Aorta (tissue), 5 donors: ENCODE measurements at places on chromosomes 4 and X.

DNA sequence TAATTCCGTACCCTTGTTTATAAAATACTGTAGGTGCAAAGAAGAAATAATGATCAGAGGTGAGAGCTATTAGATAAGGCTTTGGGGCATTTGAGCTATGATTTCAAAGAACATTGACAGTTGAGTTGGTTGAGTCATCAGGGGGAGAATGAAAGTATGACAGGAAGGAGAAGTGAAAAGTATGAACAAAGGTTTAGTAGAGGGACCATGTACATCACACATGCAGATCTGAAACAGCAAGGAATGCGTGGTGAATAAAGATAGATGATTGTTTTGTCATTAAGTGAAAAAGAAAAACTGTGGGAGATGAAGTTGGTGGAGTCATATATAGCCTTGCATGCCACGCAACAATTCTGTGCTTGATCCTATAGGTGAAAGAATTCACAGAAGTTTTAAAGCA lies 163.1 kb downstream of the ARAP2 start:
- no peak for DNase-seq
- H3K27me3 ChIP-seq, result no peaks in the 10 kb centered on the region
- no peak overlapping the region for H3K4me3 ChIP-seq
- H3K27ac ChIP-seq, result no peak overlapping the region
- no peaks in the 10 kb centered on the region for H3K4me1 ChIP-seq

- H3K4me1 ChIP-seq, result no peaks in the 10 kb centered on the region
- no peak overlapping the region for H3K4me3 ChIP-seq
- H3K27ac ChIP-seq, result no peak overlapping the region
Measured at GRCh38 chr4:57154191-57154590, 44.0 kb upstream of the IGFBP7 start.

- no peaks in the 10 kb centered on the region for H3K27me3 ChIP-seq
- H3K4me1 ChIP-seq, result peaks cover 2% of the 10 kb centered on the region
- no peaks in the 10 kb centered on the region for H3K36me3 ChIP-seq
Measured at GRCh38 chr4:138757432-138757831, 258.1 kb upstream of the NOCT start.

GRCh38 chrX:22575161-22575845 lies 302.6 kb downstream of the CBLL2 start:
- no peaks in the 10 kb centered on the region for H3K4me1 ChIP-seq
- DNase-seq, result no peak
- no peaks in the 10 kb centered on the region for H3K27me3 ChIP-seq
- H3K4me3 ChIP-seq, result no peak overlapping the region
- no peaks in the 10 kb centered on the region for H3K36me3 ChIP-seq

GRCh38 chrX:104325213-104325585 lies 70.5 kb upstream of the ESX1 start:
- H3K27me3 ChIP-seq, result no peaks in the 10 kb centered on the region
- DNase-seq, result no peak
- H3K27ac ChIP-seq, result no peak overlapping the region
- no peaks in the 10 kb centered on the region for H3K36me3 ChIP-seq
- H3K4me1 ChIP-seq, result no peaks in the 10 kb centered on the region

GRCh38 chr4:103567591-103567990 lies 152.2 kb downstream of the TACR3 start:
- H3K27me3 ChIP-seq, result no peaks in the 10 kb centered on the region
- no peak overlapping the region for H3K4me3 ChIP-seq
- no peak for DNase-seq
- no peak overlapping the region for H3K27ac ChIP-seq

DNA sequence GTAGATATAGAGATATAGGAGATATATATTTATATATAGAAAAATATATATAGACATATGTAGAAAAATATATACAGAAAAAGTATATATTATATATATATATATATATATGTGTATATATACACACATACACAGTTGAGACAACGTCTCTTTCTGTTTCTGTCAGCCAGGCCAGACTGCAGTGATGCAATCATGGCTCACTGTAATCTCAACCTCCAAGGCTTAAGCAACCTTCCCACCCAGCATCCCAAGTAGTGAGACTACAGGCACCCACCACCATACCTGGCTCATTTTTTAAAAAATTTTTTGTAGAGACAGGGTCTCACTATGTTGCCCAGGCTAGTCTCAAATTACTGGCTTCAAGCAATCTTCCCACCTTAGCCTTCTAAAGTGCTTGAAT lies 426.3 kb downstream of the GPM6A start:
- no peak overlapping the region for H3K27ac ChIP-seq
- H3K27me3 ChIP-seq, result no peaks in the 10 kb centered on the region
- H3K4me3 ChIP-seq, result no peak overlapping the region

DNA sequence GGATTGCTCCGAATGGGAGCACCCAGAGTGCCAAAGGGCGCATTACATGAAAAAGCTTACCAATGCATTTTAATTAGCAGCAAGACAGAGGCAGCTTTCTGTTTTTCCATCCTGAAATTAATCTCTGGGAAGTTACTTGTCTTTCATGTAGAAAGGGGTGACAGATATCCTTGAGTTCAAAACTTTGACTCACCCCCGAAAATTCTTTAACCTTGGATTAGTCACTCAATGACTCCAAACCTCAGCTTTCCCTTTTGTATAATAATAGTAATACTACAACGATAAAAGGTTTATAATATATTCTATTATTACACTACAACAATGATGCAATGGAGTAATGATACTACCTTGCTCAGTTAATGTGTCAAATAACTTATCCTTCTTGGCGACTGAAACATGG lies 126.3 kb downstream of the ADAMTS3 start:
- no peaks in the 10 kb centered on the region for H3K4me1 ChIP-seq
- no peak overlapping the region for H3K4me3 ChIP-seq
- no peak overlapping the region for H3K27ac ChIP-seq

DNA sequence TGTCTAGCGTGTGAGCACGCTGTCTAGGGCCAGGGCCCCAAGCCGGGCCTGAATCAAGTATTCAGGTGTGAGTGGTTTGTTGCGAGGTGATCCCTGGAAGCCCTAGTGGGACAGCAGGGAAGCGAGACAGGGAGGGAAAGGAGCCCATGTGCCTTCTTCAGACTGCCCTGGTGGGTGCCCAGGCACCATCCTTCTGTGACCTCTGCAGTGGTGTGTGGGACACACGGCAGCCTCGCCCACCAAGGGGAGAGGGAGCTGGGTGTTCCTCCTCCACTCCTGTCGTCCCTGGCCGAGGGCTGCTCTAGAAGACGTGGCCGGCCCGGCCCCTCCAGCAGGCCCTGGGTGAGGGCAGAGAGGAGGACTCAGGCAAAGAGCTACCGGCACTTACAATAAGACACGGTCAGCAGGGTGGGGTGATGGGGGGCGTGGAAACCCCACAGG lies 47.4 kb downstream of the HTRA3 start:
- no peaks in the 10 kb centered on the region for H3K27me3 ChIP-seq
- H3K27ac ChIP-seq, result no peak overlapping the region
- H3K36me3 ChIP-seq, result no peaks in the 10 kb centered on the region
- no peak overlapping the region for H3K4me3 ChIP-seq

DNA sequence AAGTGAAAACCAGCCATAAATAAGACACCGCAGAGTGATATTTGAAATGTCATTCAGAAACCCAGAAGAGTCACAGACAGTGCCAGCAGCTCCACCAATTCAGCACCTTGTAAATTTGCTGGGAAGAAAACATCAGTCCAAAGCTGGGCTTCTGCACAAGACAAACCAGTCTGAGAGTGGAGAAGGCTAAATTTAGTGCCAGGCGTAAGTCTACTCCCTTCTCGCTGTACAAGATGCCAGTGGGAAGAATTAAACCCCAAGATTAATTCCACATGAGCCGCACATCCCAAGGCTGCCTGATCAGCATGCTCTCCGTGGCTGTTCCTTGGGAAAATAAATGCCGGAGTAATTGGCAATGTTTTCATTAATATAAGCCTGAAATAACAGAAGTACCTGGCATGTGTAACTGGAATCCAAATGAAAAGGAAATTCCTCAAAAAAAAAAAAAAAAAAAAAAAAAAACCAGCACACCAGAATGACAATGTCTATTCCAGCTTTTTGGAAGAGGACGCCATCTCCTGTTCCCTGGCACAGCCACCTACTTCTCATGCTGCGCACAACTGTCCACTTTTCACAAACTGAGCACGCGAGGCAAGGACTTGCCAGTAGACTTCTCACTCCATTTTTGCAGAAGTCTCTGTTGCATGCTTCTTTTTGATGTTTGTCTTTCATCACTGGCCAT lies 95.5 kb downstream of the NSUN7 start:
- peaks cover 2% of the 10 kb centered on the region for H3K4me1 ChIP-seq
- H3K36me3 ChIP-seq, result no peaks in the 10 kb centered on the region

DNA sequence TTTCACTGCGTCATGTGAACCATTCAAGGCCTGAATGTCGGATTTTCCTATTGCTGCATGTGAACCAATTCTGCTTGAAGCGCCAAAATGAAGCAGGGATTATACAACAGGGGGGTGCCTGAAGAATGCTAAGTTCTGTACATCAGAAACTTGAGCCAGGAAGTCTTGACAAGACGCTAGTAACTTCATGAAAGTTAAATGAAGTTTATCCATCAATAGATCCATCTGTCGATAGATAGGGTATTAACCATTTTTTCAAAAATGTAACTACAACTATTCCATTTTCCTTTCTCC lies 590 bp upstream of the NAF1 start:
- H3K4me1 ChIP-seq, result no peaks in the 10 kb centered on the region
- H3K4me3 ChIP-seq, result peak overlapping the region; percentile 58
- DNase-seq, result no peak
- no peaks in the 10 kb centered on the region for H3K27me3 ChIP-seq
- H3K27ac ChIP-seq, result peak overlapping the region; percentile 90

DNA sequence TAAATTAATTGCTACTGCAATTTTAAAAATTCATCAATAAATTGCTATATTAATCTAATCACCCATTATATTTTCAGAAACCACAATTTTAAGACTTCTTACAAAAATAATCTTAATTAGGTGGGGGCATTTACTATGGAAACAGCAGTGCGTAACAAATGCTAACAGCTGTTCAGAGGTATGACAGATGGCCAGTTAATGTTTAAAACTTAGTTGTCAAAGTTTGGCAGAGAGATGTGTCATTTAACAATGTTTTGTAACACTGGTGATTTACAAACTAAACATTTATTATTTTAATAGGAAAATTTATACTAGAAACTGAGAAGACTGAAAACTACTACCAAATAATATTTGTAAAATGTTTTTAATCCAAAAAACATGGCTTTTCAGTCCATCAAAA lies 85.2 kb upstream of the GPR34 start:
- H3K36me3 ChIP-seq, result no peaks in the 10 kb centered on the region
- H3K4me1 ChIP-seq, result no peaks in the 10 kb centered on the region
- H3K4me3 ChIP-seq, result no peak overlapping the region
- no peak for DNase-seq
- no peak overlapping the region for H3K27ac ChIP-seq

- H3K27me3 ChIP-seq, result no peaks in the 10 kb centered on the region
- peaks cover 10% of the 10 kb centered on the region for H3K36me3 ChIP-seq
- H3K4me1 ChIP-seq, result no peaks in the 10 kb centered on the region
- DNase-seq, result no peak
- H3K4me3 ChIP-seq, result no peak overlapping the region
Measured at GRCh38 chr4:13611283-13611842, 16.2 kb downstream of the BOD1L1 start.

DNA sequence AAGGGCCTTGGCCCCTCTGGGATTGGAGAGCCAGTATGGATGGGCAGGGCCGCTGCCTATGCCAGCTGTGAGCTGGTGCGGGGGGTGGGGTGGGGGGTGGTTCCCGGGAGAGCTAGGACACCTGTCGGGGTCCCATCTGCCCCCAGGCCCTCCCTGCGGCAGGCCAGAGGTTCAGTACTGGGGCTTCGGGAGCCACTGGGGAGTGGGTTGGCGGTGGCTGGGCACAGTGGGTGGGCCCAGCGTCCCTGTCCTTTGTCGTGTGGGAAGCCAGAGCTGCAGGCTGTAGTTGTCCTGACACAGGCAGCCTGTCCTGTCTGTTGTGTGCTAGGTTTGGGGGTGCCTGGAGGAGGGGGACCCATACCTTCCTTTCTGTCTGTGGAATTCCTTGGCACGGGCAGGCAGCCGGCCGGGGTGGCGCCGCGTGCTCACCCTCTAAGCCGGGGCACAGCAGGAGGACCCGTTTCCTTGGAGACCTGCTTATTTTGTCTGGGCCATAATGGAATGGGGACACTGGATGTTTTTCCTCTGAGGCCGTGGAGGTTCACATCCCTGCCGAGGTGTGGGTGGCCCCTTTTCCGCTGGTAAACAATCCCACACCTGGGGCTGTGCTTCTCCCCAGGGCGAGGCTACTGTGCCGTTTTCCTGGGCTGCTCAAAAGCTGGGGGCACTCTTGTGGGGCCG lies 14.8 kb downstream of the DOK7 start:
- no peak overlapping the region for H3K27ac ChIP-seq
- no peaks in the 10 kb centered on the region for H3K36me3 ChIP-seq
- H3K4me1 ChIP-seq, result no peaks in the 10 kb centered on the region
- H3K4me3 ChIP-seq, result no peak overlapping the region
- no peak for DNase-seq

- H3K4me3 ChIP-seq, result no peak overlapping the region
- no peaks in the 10 kb centered on the region for H3K27me3 ChIP-seq
- H3K4me1 ChIP-seq, result no peaks in the 10 kb centered on the region
- no peak for DNase-seq
Measured at GRCh38 chr4:180832073-180832472, 1411.1 kb upstream of the TENM3 start.

DNA sequence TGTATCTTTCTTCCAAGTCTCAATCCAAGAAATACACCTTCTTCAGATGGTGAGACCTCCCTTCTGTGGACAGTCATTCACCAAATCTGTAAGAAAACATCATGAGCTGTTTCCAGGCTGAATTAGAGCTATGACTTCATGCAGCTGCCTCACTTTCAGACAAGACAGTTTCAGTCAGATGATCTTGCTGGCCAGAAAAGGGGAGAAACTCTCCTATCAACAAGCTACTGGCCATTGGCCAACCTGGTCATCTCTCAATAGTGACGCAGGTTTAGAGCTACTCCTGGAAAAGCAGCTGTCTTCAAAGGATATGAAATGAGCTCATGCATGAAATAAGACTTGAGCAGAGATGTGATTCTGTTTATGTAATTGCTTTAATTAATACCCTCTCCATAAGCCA lies 69.6 kb upstream of the NDP start:
- H3K4me3 ChIP-seq, result no peak overlapping the region
- H3K27ac ChIP-seq, result no peak overlapping the region

- peak overlapping the region; percentile 32 for H3K27ac ChIP-seq
- no peak overlapping the region for H3K4me3 ChIP-seq
- no peak for DNase-seq
- no peaks in the 10 kb centered on the region for H3K36me3 ChIP-seq
Measured at GRCh38 chrX:136121788-136122187, 25.5 kb upstream of the FHL1 start.

DNA sequence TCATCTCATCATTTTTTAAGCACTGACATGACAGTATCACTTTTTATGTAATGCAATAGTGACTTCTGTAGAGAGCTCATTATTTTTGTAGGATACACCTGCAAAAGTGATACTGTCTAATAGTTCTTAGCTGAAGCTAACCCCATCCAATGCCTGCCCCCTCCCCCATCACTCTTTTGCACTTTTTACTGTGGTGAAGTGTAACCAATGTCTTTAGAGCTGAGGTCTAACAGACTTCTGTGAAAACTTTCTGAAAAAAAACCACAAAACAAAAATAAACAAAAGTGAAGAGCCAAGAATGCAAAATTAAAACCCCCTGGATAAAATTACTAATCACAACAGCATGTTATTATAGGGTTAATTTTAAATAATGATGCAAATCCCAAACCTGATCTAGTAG lies 301.1 kb downstream of the ANK2 start:
- H3K4me1 ChIP-seq, result no peaks in the 10 kb centered on the region
- H3K36me3 ChIP-seq, result no peaks in the 10 kb centered on the region
- no peak overlapping the region for H3K27ac ChIP-seq
- no peaks in the 10 kb centered on the region for H3K27me3 ChIP-seq
